ENCODE measurements at places on chromosomes 3 and 15.

DNA sequence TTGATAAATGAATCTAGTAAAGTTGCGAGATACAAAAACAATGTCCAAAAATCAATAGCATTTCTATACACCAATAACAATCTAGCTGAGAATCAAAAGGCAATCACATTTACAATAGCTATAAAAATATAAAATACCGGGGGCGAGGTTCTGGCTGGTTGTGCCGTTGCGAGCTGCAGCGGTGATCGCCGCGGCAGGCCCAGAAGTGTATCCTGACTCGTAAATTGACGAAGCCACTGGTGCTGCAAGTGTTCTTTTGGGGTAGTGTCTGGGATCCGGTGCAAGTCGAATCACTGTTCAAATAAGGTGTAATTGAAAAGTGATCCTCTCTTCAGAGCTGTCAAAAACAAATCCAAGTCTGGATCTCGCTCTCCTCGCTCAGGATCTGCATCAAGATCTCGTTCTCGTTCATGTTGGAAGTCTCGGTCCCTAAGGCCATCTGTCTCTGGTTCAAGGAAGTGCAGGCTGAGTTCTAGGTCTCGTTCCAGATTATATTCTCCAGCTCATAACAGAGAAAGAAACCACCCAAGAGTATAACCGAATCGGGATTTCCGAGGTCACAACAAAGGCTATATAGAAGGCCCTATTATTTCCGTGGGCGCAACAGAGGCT lies 80.1 kb upstream of the STT3B start:
- DNase-seq: no peak

DNA sequence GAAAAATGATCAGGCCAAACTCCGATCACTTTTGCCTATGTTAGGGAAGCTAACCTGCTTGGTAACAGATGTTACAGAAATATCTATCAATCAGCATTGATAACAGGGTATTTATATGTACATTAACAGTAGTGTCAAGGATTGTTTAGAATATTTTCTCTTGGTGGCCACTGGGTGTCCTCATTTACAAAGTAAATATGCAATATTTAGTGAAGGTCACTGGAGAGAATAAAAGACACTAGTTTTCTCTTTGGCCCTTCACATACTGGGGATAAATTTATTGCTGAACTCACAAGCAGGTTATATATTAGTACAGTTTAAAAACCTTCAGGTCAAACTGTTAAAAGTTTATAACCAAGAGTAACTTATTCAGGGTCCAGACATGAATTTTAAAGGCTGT lies 69.0 kb downstream of the TIGIT start:
- DNase-seq: peak; percentile 40

GRCh38 chr15:57319919-57320560 lies 56.3 kb upstream of the CGNL1 start:
- no peak for DNase-seq

GRCh38 chr3:168806871-168807270 lies 711.1 kb upstream of the GOLIM4 start:
- no peak for DNase-seq

DNA sequence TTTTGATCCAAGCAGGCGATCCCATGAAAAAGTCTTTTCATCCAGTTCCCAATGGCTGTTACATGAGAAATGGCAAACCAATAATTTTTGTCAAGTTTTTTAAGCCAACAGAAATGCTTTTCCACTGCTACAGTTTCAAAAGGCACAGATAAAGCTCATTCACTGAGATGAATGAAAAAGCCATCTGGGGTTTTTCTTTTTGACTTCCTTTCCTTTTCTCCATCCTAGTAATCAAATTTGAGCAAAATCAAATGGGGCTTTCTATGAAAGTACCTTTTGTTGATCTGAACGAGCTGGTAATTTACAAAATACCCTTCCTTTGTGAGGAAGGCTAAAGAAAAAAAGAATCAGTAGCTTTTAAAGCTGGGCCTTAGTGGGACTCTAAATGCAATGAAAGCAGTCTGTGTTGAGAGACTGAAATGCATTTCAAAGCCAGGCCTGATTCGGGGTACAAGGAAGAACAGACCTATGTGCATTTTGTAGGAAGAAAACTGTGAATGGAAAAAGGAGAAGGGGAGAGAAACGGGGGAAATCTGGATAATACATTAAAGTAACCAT lies 185.2 kb upstream of the DNAJC19 start:
- no peak for DNase-seq

GRCh38 chr15:60982249-60982910 lies 246.7 kb downstream of the RORA start:
- DNase-seq: no peak

- DNase-seq: no peak
Observed at GRCh38 chr3:120622457-120622856, 26.3 kb downstream of the NDUFB4 start.

DNA sequence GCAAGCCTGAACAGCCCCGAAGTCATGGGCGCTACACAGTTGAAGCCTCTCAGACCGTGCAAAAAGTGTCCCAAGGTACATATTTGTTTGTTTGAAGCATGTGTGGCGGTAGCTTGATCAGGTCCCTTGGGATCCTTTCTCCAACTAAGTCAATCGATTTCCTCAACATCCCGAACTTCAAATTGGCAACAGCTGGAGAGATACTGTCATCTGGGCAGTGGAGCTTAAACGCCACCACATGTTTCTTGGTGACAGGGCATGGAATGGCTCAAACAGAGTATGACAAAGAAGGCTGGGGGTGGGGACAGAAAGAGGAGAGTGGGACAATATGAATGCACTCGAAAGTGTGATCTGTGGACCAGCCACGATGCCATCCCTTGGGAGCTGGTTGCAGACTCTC lies 84.9 kb upstream of the PSMD6 start:
- DNase-seq: no peak

DNA sequence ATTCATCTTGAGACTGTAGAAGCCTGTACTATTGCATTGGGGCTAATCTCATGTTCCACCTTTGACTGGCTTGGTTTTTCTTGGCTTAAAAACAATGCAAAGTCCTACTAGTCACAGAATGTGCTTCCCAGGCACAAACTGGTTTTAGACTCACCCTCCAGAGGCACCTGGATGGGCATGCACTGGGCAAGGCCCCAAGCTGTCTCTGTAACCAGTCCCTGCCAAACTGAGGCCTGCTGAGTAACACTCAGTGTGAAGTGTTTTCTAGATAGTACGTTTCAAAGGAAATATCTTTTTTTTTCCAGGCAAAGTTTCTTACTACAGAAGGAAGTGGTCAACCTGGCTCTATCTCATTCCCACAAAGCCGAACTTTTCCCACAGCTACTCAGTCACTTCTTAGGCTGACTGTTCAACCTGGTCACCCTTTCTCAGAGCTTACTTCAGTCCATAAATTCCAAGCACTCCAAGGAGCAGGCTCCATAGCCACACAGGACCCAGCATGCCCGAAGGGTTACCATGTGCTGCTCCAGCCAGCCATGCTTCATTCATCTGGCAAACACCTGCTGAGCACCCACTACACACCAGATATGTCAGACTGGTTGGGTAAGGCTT lies 57.4 kb downstream of the NPTN start:
- DNase-seq: no peak

DNA sequence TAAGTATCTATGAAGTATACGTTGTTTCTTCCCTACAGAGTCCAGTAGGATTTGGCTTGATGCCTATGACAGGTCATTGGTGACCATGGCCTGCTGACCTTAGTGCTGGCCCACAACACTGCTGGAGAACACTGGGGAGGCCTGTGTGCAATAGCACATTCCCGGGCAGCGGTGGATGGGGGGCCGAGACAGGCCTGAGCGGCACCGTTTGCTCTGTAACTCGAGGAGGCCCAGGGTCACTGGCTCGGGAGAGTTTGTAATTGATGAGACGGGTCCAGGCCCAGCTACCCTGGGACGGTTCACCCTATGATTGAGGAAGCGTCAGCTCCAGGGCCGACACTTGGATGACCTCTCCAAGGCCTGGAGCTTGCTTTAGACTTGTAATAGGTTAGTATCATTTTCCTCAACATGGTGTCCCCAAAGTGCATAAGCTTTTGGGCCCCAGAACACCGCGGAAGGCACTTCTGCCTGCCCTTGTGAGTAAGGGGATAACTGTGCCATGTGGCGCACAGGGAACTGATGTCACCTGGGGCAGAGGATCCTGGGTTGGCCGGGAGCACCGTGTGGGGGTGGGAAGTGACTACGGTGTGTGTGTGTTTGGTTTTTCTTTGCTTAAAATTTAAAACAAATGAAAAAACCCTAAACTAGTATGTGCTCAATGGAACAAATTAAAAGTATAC lies 12.0 kb downstream of the TRPM1 start:
- DNase-seq: no peak

DNA sequence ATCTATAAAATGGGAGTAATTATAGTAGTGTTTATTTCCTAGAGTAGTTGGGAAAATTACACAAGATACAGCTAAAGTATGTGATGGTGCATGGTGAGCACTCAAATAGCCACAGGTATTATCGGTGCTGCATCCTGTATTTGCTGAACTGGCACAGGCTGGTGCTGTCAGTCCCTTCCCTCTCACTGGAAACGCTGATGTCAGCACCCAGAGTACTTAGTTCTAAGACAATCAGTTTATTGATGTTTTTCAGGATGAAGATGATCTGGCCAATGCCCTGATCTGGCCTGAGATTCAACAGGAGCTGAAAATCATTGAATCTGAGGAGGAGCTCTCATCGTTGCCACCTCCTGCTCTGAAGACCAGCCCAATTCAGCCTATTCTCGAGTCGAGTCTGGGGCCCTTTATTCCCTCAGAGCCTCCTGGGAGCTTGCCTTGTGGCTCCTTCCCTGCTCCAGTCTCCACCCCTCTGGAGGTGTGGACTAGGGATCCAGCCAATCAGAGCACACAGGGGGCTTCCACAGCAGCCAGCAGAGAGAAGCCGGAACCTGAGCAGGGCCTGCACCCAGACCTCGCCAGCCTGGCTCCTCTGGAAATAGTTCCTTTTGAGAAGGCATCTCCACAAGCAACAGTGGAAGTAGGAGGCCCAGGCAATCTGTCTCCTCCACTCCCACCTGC lies 49.7 kb downstream of the TMEM39A start:
- DNase-seq: no peak

DNA sequence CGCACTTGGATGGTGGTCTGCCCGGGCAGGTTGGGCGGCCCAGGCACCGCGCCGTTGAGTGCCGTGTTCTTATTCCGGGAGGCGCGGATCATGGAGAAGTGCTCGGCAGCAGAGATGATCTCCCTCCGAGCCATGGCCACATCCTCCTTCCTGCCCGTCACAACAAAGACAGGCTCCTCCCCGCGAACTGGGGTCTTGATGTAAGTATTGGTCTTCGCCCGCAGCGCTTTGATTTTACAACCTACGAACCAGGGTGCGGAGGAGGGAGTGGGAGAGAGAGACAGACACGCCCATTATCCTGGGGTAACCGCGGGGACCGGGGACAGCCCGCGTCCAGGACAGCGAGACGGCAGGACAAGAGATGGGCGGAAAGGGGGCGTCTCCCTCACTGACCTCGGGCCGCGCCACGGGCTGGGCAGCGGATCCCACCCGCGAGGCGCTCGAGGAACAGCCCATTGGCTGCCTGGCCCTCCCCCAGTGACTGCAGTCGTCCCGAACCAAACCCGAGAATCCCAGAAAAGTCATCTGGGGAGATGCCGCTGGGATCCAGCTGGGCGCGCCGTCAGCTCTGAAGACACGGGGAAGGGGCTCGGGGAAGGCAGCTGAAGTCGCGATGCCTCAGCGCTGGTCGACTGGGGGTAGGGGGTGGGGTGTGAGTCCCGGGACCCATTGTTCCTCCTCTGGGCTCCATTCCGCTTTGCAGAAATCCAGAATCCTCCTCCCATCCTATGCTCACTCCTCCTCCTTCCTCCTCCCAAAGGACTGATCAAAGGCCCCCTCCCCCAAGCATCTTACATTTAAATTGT lies 1.2 kb downstream of the MEX3B start:
- DNase-seq: no peak

DNA sequence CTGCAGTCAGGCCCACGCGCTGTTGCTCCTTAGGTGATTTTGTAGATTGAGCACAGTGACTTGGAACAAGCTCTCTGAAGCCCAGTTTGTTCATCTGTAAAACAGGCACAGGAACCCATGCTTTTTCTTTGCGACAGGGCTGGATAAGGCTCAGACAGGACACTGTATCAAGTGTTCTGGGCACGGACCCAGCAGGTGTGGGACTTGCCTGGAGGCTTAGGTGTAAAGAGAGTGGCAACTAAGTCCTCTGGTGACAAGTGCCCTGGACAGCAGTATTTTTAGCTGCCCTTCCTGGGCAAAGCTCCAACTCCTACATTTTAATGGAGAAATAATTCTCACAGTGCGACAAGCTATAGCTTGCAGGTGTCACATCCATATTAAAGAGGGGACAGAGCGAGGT lies 32.2 kb downstream of the CD276 start:
- no peak for DNase-seq

DNA sequence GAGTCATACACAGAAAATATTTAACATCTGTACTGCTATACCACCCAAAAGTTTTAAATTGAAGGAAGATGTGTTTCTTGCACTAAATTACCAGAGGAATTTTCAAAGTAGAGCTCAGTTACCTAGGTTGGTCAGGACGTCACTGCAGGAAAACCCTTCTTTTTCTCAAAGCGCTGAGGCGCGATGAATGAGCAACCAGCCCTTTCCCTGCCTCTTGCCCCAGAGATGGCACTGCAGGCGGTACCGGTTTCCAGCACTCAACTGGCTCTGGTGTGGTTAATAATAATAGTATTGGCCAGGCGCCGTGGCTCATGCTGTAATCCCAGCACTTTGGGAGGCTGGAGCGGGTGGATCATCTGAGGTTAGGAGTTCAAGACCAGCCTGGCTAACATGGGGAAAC lies 49.3 kb downstream of the HES1 start:
- no peak for DNase-seq

DNA sequence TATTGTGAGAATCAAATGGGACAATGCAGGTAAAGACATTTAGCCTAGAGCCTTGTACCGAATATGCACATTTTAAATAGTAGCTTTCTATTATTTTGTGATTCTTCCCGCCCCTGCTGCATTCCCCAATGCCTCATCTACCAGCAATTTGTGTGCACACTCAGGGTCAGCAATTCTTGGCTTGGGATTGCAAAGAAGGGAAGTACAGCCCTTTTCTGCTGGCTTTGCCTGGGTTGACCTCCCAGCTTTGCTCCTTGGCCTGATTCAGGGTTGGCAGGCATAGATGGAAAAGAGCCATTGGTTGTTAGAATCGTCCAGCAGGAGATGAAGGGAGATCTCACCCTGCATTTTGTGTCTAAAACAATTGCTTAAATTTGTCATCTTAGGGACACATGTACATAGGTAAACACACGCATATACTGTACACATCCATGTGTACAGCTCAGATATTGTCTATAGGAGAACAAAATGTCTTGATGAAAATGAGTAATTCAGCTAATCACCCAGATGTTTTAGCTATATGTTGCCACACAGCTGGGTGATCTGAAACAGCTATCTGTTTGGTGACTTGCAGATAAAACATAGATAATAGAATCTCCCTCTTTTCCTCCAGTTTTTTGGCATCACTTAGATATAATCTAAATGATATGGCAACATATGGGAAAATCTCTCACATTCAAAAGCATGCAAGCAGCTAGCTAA lies 340.9 kb upstream of the TBL1XR1 start:
- no peak for DNase-seq

- no peak for DNase-seq
Observed at GRCh38 chr15:51969728-51970127, 1.9 kb downstream of the LEO1 start.

- no peak for DNase-seq
Observed at GRCh38 chr3:185267193-185267592, 13.3 kb upstream of the EHHADH start.

- DNase-seq: peak; percentile 60
Observed at GRCh38 chr3:42961633-42962032, 17.5 kb upstream of the GASK1A start.

GRCh38 chr3:189869165-189869564 lies 238.0 kb downstream of the TP63 start:
- DNase-seq: no peak

Measured in AML-193 (cell line).